ENCODE measurements at places on chromosomes 11 and 22.

- no peak for DNase-seq
Observed at GRCh38 chr11:16933756-16934603, 80.2 kb downstream of the PLEKHA7 start.

GRCh38 chr11:113730887-113731726, 25.0 kb upstream of the TMPRSS5 start:
- peak; percentile 33 for DNase-seq

DNA sequence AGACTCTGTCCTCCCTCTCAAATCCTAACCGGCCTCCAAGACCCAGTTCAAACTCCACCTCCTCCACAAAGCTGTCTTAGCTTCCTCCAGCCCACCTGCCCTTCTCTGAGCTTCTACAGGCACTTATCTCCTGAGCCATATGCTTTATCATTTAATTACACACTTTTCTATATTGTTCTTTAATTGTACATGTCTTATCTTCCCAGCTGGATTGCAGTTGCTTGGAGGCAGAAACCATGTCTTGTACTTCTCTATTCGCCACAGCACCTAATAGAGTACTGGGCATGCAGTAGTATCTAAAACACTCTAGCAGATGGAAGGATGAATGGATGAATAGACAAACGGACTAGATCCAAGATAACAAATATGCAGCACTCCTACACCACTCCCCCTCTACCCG, 11.3 kb downstream of the TRIM29 start:
- DNase-seq: no peak

GRCh38 chr11:69647390-69647748, 6.4 kb downstream of the CCND1 start:
- DNase-seq: no peak

- no peak for DNase-seq
Observed at GRCh38 chr11:126414615-126415014, 59.1 kb downstream of the ST3GAL4 start.

DNA sequence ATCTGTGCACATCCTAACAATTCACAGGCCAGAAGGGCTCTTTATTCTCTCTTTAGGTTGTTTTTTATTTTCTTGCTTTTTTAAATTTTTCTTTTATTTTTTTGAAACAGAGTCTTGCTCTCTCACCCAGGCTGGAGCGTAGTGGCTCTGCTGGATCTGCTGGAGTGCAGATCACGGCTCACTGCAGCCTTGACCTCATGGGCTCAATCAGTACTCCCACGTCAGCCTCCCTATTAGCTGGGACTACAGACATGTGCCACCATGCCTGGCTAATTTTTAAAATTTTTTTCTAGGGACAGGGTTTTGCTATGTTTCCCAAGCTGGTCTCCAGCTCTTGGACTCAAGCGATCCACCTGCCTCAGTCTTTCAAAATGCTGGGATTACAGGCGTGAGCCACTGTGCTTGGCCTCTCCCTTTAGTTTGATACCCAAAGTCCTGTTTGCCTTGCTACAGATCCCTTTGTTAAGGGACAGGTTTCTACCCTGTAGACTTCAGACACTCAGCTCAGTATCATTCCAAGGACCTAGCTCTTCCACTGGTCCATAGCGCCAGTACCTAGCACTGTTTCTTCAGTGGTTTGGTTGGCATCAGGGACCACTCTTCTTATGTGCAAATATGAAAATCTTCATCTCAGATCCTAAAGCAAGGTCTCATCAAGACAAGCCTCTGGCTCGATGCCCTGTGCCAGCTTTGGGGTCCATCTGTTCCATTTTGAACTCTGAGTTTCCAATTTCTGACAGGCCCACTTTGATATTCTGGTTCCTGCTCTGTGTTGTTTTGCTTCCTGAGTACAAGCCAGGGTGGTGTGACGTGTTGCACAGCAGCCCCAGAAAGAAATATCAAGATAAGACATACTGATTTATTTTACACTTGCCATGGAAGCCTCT, 211.7 kb downstream of the FAT3 start:
- no peak for DNase-seq

- no peak for DNase-seq
Observed at GRCh38 chr22:47257976-47258375, 495.5 kb downstream of the TBC1D22A start.

GRCh38 chr11:39412117-39412516, 2047.3 kb downstream of the LRRC4C start:
- DNase-seq: no peak

- DNase-seq: no peak
Observed at GRCh38 chr11:114298710-114299109, 2.5 kb downstream of the NNMT start.

GRCh38 chr11:117819096-117820040, 5.2 kb downstream of the FXYD2 start:
- peak; percentile 73 for DNase-seq

DNA sequence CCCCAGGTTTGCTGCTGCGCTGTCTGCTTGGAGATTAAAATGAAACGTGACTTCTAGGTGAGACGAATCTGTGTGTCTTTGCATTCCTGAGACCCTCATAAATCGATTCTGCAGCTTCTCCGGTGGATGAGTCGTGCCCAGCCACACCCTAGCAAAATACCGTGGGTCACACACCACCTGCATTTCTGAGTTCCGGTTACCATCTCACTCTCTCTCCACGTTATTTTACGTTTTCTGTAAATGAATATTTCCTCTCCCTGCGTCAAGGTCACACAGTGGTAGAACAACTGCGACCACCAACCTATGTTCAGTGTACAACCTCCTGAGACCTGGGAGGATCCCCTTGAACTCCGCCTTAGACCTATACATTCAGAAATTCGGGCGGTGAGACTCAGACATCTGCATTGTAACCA, 1.1 kb downstream of the YWHAH start:
- DNase-seq: no peak

GRCh38 chr22:36586271-36586670, 57.3 kb upstream of the EIF3D start:
- DNase-seq: no peak

DNA sequence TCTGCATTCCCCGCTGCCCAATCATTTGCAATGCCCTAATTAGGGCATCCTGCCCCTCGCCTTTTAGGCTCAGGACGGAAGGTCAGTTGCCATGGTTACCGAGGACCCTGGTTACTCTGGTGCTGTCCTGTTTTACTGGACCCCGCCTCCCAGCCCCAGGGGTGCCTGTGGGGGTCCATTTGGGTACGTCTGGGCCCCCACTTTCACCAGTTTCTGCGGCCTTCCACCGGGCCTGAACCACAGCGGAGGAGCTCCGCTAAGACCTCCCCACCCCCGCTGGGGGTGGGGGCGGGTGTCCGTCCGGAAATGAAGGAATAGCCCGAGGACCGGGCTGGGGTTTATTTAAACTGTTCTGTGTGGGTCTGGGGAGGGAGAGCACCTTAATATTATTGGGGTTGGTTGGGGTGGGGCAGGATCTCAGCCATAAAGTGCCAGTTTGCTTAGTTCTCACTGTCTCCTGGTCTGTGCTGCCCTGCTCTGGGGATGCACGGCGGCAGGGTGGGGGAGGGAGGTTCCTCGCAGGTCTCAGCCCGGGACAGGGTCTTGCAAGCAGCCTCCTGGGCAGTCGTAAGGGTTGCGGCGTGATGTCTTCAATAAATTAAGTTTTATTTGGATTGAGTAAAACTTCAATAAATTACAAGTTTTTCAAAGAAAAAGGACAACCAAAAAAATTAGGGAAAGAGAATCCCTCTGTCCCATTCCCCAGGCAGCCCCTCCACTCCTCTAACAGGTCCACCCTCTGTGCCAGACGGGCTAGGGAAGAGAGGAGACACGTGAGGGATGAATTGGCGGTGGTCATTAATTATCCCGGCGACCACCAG, 5.3 kb downstream of the PHOX2A start:
- DNase-seq: peak; percentile 15

GRCh38 chr11:110362971-110363509, 66.6 kb upstream of the RDX start:
- DNase-seq: no peak

DNA sequence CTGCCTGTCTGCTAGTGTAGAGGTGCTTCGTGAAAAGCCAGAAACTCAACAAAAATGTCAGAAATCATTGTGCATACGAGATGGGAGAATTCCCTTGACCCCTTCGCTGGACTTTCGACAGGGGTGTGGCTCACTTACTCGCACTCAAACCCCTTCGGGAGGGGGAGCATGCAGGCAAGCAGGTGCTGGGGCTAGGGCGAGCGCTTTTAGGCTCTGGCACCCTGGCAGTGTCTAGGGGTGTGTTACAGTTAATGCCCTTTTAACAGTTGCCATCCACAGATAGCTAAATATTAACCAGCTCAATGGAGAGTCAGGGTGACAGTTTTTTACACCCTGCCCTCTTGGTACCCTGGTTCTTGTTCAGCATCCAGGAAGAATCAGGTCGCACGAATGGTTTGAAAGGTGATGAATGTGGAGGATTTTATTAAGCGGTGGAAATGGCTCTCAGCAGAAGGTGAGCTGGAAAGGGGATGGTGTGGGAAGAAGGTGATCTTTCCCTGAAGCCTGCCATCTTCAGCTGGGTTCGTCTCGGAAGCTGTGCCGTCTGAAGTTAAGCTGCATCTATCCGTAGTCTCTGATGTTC, 59.6 kb upstream of the SHANK2 start:
- DNase-seq: no peak

GRCh38 chr11:2147391-2147790, 8.2 kb upstream of the IGF2 start:
- DNase-seq: no peak

DNA sequence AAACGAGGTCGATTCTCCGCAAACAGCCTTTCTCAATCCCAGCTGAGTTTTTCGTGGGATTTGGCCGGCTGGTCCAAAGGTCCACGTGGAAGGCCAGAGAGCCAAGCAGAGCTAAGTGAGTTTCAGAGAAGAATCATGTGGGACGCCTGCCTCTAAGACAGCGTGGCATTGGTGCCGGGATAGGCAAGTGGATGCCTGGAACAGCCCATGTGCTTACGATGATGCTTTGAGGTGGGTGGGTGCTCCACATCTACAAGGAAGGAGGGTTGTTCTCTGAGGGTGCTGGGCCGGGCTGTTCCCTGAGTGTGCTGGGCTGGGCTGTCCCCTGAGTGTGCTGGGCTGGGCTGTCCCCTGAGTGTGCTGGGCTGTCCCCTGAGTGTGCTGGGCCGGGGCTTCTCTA, 41.4 kb downstream of the MUC2 start:
- no peak for DNase-seq

DNA sequence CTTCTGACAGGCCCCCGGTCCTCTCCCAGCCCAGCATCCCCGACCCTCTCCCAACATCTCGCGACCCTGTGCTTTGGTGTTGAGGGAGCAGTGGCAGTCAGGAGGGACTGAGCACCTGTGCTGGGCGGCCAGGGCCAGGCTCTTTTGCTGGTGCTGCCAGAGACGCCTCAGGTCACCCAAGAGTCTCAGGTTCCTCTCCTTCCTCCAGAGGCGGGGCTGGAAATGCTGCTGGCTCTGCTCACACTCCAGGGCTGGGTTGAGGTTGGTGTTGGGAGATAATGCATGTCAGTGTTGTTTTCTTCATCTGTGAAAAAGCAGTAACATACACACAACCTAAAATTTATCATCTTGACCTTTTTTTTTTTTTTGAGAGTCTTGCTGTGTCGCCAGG, 1.2 kb upstream of the IGLL1 start:
- DNase-seq: no peak

DNA sequence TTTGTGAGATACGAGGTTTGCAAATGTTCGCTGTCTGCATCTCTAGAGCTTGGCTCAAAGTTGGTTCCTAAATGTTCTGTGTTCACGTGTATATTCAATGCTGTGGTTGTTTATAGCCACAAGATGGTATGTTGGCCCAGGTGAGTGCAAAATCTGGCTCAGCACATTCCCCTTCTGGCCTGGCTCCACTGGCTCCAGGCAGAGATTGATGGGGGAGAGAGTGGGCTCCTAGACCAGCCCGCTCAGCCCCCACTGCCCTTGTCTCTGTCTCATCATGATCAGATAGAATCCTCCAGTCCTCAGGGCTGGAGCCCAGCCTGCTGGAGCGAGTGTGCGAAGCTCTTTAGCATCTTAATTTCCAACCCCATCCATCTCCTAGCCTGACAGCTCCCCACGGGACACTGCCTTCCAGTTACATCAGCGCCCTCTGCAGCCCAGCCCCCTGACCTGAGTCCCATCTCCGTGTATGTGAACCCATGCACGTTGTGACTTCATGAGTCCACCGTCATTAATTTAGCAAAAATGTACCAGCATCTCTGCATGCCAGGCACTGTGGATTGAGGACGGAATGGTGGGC, 2.0 kb downstream of the P2RX3 start:
- no peak for DNase-seq

Measured in AG08396 (cell line).